GF-D8 (cell line): ENCODE measurements at places on chromosomes 4 and X.

DNA sequence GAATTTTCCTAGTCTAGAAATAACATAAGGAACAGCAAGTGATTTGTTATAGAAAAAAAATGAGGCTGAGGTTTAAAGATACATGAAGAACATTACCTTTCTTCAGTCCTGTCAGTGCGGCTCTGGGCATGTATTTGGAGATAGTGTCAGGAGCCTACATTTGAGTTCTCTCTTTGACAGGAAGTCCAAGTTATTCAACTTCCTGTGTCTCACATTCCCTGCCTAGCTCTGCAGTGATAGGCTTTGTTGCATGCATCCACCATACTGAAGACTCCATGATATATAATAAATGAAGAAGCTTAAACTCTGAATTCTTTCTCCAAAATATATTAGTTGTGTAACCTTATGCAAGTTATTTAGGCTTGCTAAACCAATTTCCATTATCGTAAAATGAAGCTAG is 148.7 kb downstream of the RELL1 start:
- no peak for DNase-seq

- no peak for DNase-seq
Observed at GRCh38 chrX:17860179-17860780, 818 bp downstream of the RAI2 start.

DNA sequence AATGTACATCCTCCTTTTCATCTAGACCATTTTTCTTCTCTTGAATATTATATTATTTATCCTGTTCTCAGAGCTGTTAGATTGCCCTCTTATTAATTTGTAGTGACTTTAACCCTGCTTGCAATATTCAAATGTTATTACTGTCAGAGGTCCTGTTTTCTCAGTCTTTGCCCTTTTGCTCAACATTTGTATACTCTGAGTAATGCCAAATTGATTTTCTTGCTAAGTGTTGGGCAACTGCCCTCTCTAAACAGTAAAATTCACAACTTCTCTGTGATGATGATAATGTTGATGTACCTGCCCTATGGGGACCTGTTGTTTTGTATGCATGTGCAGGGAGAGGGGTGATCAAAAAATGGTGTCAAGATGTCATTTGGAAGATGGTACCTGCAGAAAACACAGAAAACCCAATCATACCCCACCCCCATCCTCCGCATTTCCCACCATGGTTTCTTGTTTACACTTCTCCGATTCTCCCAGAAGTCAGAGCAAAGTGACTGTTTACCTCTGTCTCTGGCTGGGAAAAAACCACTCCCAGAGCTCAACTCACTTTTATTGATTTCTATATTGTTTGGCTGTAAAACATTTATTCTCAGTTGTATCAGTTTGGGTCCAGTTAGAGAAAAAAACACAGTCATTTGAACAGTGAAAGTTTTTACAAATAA is 694.0 kb downstream of the IL1RAPL1 start:
- no peak for DNase-seq

DNA sequence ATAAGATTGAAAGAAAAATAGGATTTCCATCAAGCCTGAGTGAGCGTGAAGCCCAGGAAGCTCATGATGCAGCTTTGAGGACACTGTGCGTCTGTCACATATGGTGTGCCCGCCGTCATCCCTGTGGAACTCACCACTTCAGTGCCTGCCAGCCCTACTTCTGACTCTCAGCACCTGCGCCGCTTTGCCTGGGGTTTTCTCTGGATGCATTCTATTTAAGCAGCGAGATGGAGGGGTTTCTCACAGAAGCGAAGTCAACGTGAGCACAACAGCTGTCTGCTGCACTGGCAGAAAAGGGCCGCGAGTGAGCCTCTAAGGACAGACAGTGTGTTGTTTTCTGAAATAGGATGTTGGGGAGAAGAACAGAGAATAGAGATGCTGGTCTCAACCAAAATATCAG is 6.2 kb upstream of the TMEM128 start:
- no peak for DNase-seq

- DNase-seq: no peak
Observed at GRCh38 chr4:111880116-111880515, 265.1 kb upstream of the FAM241A start.

GRCh38 chrX:101682723-101683122 is 23.1 kb upstream of the ARMCX2 start:
- no peak for DNase-seq
